Activated CD8-positive, alpha-beta memory T cell treated with anti-CD3 and anti-CD28 coated beads, Interleukin-2, amount 10 ng/mL, durations not matched to agents 7 days and 5 days (primary cell): ENCODE measurements at places on chromosomes 5 and 9.

- no peak for DNase-seq
Measured at GRCh38 chr9:20023961-20024571, 235.2 kb upstream of the SLC24A2 start.

- DNase-seq, result no peak
Measured at GRCh38 chr5:40124367-40124766, 555.3 kb upstream of the PTGER4 start.

DNA sequence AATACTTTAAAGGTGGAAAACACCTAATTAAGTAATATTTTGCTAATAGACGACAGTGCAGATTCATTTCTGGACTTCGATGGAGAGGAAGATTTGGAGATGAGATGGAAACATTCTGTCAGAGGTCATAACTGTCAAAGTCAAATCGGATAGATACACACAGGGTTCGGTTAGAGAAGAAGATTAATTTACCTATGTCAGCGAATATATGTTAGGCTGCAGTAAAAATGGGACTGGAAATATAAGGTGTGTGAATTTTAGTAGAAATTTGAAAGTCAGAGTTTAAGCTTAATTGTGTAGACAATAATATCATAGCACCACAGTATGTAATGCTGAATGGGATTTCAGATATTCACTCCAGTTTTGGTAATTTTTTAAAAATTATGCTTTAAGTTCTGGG, 1020.3 kb upstream of the ACO1 start:
- no peak for DNase-seq

DNA sequence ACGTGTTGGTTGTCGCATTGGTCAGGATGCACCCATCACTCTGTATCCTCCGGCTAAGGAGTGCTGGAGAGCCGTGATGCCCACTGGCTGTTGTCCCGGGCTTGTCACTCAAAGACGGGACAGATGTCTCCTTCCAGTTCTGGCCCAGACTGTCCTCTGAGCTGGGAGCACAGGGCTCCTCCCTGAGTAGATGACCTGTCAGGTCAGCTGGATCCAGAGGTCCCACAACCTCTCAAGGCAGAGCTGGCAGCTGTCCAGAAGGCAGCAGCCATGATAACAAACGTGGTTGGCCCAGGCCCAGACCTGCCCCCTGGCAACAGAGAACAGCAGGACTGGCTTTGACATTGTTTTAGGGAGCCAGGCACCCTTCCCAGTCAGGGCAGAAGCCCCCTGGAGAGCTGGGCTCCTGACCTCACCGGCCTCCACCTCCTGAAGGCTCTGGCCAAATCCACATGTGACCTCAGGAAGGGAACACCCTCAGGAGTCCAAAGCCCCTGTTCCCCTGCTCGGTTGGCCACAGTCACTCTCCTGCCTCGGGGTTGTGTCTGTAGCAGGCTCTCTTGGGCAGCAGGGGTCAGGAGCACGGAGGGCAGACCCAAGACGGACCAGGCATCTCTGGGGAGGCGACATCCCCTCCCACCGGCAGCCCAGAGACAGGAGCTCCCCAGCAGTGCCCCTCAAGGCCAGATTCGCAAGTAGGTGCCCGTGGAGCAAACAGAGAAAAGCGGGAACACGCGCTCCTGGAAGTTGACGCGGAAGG, 10.3 kb downstream of the TRIM7 start:
- DNase-seq, result no peak

GRCh38 chr9:121827251-121827967, 176.0 kb downstream of the DAB2IP start:
- no peak for DNase-seq

GRCh38 chr9:70498866-70499265, 84.4 kb upstream of the KLF9 start:
- DNase-seq, result no peak

GRCh38 chr5:39405083-39405843, 19.5 kb downstream of the DAB2 start:
- DNase-seq, result no peak

GRCh38 chr9:22840641-22841040, 394.0 kb downstream of the DMRTA1 start:
- no peak for DNase-seq

DNA sequence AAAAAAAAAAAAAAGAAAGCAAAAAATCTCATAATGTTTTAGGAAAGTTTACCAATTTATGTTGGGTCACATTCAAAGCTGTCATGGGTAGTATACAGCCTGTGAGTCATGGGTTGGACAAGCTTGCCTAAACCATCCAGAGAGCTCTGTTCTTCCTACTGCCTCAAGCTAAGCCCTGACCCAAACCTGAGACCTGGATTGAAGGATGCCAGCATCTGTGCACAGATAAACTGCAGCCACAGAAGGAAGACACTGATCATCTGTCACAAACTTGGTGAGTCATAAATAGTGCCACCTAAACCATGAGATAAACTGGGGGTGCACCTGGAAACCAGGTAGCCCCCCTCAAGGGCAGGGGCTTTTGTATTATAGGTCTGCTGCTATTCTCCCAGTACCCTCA, 31.0 kb downstream of the CSF2 start:
- no peak for DNase-seq

GRCh38 chr5:142779163-142779840, 9.1 kb downstream of the ARHGAP26 start:
- DNase-seq, result no peak

GRCh38 chr5:116799401-116799800, 224.8 kb upstream of the SEMA6A start:
- DNase-seq, result no peak

GRCh38 chr9:129102791-129103594, 7.6 kb downstream of the CRAT start:
- DNase-seq, result no peak

DNA sequence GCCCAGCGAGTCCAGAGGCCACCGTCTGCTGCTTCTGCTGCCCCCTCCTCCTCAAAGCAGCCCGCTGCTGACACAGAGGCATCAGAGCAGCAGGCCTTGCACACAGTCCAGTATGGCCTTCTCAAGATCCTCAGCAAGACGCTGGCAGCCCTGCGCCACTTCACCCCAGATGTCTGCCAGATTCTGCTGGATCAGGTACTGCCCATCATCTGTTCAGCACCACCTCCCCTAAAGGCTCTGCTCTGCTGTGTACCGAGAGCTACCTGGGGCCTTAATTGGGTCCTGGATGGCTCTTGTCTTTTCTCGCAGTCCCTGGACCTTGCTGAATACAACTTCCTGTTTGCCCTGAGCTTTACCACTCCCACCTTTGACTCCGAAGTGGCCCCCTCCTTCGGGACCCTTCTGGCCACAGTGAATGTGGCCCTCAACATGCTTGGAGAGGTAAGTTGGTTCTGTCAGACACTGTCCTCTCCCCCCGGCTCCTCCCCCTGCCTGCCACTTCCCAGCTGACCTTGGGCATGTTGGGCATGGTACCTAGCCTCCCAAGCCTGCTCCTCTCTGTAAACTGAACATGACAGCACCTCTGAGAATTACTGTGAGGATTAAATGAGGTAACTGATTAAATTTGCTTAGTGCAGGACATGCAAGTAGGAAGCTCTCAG, 22.7 kb downstream of the SH3GLB2 start:
- DNase-seq, result no peak

DNA sequence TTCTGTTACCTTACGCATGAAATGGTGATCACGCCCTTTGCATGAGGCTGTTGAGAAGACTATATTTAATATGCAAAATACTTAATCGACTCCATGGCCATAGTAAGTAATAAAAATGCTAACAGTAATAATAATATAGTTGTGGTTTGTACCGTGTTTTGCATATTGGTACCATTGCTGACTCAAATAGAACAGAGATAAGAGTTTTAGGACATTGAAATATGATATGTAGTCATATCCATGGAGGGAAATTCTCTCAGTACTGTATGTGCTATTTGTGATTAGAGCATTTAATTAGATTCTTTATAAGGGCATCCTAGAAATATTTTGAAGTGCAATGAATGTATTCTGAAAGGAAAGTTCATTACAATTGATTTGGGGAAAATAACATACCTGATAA, 41.9 kb downstream of the CFAP90 start:
- DNase-seq, result no peak

DNA sequence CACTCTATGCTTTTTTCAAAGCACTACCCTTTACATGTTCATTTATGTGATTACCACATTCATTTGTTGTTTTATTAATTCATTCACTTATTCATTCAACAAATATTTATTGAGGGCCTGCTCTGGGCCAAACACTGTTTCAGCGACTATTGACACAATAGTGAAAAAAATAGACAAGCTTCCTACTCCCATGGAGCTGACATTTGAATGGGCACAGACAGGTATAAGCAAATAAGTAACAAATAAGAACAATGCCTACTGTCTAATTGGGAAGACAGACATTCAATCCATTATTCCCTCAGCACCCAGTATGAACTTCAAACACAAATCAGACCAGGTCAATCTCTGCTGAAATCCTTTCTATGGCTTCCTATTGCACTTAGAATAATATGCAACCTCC, 156.9 kb upstream of the NR3C1 start:
- no peak for DNase-seq

DNA sequence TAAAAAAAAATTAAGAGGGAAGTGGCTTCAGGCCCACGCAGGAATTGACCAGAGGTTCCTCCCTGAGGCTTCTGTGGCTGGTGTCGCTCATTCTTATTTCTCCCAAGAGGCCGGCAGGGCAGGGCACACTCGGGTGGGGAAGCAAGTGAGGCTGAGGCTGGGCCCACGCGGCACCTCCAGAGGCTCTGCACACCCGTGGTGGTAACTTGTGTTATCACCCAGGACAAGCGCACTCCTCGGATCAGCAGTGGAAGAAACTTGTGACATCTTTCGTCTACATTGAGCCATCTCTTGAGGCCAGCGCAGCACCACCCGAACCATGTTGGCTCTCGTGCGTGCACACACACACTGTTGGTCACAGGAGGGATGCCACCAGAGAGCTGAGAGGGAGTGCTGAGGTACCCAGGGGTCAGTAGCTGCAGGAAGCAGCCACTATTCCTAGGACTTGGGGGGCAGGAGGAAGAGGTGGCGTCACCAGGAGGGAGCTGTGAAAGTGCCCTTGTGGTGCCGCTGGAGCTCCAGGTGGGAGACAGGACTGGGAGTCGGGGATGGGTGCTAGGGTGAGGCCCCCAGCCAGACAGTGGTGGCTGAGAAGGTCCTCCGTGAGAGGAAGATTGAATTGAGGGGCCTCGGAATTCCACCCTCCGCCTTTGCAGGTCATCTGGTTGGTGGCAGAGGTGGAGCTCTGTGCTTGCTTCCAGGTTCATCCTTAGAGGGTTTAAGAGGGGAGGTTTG, 6.4 kb downstream of the NDUFS6 start:
- DNase-seq, result no peak

DNA sequence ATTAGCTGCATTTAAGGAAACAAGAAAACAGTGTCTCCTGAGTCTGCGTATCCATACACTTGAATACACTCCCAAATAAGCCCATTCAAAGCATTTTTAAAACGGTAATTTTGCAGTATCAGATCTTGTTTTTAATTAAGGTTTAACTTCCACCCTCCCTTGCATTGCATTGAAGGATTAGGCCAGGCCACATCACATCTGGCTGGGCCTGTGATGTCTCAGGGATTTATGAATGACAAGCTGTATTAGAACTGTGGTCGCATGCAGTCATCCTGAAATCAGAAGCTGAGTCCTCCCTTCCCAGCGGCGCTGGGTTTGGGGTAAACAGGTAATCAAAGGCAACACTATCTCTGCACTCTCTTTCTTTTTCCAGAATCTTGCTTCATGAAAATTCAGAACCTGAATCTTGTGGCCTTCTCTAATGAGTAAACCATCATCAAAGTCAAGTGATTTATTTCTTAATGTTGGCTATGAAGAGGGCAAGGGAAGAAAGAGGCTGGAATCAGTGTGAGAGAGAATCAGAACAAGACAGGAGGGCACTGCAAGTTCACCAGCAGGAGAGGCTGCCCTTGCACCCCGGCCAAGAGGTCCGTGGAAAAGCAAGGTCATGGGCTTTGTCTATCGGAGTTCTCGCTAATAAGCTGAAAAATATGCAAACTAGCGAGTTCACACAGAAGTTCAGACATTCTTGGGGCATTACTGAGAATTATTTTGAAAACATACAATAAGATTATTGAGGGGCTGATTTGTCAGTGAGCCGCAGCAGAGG, 80.0 kb upstream of the ZSWIM6 start:
- no peak for DNase-seq

- DNase-seq, result peak; percentile 51
Measured at GRCh38 chr5:98768160-98768959, 5.1 kb upstream of the RGMB start.

- DNase-seq, result no peak
Measured at GRCh38 chr5:108661024-108661423, 86.7 kb upstream of the FER start.
